ENCODE measurements at places on chromosomes 1 and 21.

DNA sequence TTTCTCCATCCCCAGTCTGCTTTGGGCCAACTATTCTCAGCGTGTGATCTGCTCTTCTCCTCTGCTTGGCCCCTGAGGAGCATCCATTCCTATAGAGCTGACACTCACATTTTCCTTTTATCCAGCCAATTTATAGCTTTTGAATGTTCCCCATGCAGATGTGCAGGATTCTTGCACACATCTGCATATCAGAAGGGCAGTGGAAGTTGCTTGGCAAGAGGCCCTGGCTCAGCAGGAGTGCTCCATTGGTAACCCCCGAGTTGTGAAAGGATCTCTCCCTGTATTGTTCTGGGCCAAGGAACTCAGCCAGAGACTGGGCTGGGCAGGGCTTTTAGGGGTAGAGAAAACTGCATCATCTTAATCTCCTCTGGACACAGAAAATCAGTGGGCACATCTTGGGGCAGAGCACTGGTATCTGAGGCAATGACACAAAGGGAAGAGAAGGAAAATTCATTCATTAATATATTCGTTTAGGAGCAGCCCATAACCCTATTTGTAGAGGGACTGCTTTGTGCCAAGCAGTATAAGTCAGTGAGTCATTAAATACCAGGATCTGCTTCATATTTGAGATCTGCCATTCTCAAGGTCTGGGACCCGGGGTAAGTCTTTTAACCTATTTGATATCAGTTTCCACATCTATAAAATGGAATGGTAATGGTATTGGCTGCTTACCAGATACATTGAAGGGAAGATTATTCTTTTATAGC, 31.0 kb upstream of the BEND5 start:
- no peak for DNase-seq

GRCh38 chr1:218123968-218124367, 161.1 kb upstream of the RRP15 start:
- DNase-seq, result no peak

DNA sequence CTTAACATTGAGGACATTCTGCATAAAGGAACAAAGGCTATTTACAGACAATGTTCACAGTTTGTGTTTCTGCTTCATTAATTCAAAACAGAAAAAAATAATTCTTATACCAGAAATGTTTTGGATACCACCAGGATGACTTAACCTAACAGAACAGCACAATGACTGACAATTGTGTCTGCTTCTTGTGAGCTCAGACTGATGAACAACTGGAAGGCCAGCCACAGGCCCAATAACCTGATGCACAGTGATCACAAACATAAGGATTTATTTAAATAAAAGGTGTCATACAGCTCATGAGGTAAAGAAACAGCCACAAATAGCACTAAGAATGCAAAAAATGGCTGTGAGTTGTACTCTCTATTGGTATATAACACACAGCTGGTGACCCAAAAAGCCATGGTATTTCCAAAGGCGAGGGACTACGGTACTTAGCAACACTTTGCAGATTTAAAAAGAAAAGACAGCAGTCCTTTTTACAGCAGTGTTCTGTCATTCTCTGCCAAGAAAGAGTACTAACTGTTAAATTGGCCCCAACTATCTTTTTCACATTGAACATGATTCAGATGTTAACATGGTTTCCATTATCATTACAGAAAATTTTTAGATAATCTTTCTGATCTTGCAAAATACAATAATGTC, 32.1 kb upstream of the DDAH1 start:
- no peak for DNase-seq

DNA sequence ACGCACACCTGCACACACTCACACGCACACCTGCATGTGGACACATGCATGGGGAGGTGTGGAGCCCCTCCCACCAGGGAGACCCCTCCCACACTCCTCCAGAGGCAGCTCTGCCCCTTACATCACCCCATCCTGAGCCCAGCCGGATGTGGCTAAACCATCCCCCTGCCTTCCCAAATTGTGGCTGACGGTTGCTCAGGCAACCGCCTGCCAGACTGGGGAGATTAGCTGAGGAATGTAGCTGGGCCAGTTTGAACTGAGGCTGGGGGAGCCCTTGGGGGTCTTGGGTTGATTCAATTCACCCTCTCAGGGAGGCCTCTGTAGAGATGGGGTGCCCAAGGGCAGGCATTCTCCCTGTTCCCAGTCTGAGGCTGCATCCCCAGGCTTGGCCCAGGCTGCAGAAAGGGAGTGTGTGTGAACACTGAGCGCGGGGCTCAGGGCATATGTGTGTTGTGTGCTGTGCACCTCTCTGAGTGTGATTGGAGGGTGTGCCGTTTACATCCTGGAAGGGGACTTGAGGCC, 12.9 kb downstream of the PTPRU start:
- no peak for DNase-seq

GRCh38 chr21:41868062-41868710, 11.0 kb downstream of the PRDM15 start:
- no peak for DNase-seq

DNA sequence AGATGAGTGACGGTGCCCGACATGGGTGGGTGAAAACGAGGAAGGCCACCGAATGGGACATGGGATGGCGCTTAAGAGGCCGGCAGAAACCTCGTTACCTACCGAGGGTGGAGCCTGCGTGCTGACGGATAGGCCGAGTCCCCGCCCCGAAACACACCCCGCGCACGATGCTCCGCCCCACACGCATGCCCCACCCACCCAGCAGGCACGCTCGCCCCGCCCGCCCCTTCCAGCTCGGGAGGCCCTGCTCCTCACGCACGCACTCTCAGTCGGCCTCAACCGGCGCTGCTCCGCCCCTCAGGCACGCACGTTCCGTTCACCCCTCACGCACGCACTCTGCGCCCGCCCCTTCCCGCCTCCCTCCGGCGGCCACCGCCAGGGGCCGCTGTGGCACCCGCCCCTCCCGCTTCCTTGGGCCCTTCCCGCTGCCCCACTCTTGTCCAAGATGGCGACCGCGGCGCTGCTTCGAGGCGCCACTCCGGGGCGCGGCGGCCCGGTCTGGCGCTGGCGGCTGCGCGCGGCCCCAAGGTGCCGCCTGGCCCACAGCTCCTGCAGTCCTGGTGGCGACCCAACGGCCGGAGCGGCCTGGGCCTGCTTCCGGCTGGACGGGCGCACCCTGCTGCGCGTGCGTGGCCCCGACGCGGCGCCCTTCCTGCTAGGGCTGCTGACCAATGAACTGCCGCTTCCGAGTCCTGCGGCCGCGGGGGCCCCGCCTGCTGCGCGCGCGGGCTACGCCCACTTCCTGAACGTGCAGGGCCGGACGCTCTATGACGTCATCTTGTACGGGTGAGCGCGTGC, at the start of gene IBA57:
Gene IBA57, plus strand, starts transcription at position 433 of the 798 bp plus-strand sequence. Its CDS starts 13 bp downstream, at position 446.
- peak; percentile 100 for DNase-seq

- DNase-seq, result no peak
These were observed 126.5 kb downstream of the AKT3 start for GRCh38 chr1:243723458-243724043.

- DNase-seq, result no peak
These were observed 5.5 kb upstream of the RGS21 start for GRCh38 chr1:192311281-192311680.

DNA sequence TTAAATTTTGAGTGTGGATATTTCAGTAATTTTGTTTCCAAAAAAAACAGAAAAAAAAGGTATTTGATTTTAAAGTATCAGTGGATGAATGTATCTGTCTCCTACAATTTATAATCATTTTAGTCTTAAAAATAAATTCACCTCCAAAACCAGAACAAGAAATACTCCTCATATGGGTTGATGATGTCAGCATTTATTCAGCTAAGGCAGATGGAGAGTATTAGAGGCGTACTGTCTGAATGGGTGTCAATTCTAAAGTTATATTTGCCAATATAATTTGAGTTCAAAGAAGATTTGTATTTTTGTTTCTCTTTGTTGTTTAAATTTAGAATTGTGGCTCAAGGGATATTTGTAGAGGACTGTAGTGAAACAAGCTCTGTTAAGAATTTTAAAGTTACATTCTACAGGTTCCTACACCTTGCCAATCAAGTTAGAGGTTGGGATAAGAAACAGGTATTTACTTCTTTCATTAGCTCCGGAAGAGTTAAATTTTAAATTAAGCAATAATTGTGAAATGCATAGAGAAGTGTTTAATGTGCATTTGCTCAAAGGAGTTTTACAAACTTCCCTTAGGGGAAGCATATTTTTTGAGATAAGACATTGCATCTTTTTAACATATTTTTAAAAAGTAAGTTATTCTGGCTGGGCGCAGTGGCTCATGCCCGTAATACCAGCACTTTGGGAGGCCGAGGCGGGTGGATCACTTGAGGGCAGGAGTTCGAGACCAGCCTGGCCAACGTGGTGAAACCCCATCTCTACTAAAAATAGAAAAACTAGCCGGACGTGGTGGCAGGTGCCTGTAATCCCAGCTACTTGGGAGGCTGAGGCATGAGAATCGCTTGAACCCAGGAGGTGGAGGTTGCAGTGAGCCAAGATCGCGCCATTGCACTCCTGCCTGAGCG, 1.2 kb downstream of the PLA2G4A start:
- DNase-seq, result no peak

DNA sequence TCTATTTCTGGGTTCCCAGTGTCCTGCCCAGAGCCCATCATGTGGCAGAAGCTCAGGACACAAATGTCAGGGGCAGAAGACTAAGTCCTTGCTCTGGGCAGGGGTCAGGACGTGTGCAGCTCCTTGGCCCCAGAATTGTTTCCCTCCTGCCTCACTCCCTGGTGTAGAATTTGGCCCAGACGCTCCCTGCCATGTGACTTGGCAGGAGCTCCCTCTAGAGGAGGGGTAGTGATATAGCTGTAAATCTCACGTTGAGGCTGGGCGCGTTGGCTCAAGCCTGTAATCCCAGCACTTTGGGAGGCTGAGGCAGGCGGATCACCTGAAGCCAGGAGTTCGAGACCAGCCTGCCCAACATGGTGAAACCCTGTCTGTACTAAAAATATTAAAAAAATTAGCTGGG, 91.2 kb downstream of the UBIAD1 start:
- DNase-seq, result no peak

DNA sequence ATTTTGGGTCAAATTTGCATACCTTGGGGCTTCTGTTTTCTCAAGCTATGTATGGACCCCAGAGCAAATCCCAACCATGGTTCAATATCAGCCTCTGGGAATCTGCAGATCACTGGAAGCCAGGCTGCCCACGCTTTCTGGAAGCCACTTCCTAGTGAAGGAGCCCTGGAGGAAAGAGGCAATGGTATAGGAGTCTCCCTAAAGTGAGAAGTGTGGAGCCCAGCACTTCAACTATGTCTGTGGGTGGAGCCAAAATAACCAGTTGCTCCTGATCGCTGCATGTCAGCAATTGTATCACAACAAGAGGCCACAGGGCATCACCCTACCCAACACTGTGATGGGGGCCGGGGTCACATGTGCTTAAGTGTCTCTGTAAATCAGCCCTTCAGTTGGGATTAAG, 26.9 kb downstream of the ETS2 start:
- no peak for DNase-seq

DNA sequence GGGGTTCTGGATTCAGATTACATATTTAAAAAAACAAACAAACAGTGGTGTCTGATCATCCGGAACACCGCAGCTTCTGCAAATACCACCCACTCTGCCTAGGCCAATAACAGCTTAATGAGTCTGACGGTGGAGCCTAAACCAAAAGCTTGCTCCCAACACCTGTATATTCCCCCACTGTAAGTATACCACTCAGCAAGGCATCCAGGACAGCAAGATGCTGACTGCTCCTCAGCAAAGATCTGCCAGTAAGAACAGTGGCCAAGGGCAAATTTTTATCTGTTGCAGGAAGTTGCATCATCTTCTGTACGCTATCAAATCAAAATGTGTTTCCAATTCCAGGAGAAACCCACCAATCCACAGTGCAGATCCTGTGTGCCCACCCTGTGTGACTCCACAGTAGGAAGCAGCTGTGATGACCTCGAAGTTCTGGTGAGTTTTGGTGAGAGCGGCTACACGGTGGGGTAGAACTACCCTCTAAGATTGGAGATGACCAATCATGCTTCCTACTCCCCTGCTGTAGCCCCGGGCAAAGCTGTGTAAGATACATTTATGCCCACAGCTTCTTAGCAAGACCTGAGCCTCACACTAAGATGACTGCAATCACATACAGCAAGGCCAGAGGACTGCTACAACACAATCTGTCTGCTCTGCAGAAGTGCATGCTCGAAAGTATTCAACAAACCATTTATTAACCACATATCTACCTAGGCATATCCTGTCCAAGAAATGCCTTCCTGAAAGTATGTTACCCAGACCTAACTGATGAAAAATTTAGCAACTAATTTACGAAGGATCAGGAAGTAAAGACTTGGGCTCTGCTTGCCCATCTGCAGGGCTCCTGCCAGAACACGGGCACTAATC, 30.5 kb downstream of the SIPA1L2 start:
- DNase-seq, result no peak

GRCh38 chr1:185360714-185361113, 43.7 kb upstream of the IVNS1ABP start:
- no peak for DNase-seq

DNA sequence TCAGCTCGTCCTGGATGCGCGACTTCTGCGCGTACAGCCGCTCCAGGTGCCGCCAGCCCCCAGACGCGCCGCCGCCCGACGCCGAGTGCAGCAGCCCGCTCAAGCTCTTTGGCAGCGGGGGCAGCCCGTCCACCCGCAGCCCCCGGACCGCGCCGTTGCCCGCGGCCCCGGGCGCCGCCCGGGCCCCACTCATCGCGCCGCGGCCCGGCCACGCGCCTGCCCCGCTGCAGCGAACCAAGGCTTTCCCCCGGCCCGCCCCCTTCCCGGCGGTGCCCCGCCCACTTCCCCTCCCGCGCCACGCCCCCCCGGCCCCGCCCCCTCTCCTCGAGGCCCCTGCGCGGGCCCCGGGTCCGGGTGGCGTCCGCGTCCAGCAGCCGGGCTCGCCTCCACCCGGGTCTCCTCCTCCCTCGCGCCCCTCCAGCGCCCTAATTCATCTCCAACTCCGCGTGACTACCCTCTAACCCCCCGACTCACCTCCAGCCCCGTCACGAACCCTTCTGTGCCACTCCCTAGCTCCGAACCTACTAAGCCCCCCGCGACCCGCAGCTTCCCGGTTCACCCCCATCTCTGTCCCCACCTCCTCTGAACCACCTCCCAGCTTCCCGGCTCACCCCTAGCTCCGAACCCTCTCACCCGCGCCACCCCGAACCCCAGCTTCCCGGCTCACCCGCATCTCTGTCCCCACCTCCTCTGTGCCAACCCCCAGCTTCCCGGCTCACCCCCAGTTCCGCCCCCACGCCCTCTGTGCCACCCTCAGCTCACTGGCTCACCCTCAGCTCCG, at the start of gene FAM89A:
Gene FAM89A, minus strand, starts transcription at position 236 of the 781 bp plus-strand sequence. Its CDS starts 43 bp downstream, at position 193.
- DNase-seq, result peak; percentile 48

DNA sequence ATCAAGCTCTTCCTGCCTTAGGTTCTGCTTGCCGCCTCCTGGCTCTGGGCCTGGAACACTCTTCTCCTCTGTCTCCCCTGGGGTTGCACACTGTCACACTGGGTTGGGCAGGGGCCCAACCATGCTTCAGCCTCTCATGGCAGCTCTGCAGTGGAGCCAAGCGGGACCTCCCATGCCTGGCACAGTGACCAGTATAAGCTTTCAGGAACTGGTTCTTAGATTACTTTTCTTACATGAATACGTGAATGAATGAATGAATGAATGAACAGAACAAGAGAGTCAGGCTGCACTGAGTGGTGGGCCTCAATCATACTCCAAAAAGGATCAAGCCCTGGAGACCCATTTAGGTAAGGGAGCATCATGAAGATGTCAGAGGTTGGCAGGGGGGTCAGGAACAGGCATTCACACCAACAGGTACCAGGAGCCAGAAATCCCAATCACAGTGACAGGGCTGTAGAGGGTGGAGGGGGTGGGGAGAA, 30.8 kb upstream of the TMEM125 start:
- no peak for DNase-seq
